ENCODE measurements at places on chromosomes 5 and 9.

DNA sequence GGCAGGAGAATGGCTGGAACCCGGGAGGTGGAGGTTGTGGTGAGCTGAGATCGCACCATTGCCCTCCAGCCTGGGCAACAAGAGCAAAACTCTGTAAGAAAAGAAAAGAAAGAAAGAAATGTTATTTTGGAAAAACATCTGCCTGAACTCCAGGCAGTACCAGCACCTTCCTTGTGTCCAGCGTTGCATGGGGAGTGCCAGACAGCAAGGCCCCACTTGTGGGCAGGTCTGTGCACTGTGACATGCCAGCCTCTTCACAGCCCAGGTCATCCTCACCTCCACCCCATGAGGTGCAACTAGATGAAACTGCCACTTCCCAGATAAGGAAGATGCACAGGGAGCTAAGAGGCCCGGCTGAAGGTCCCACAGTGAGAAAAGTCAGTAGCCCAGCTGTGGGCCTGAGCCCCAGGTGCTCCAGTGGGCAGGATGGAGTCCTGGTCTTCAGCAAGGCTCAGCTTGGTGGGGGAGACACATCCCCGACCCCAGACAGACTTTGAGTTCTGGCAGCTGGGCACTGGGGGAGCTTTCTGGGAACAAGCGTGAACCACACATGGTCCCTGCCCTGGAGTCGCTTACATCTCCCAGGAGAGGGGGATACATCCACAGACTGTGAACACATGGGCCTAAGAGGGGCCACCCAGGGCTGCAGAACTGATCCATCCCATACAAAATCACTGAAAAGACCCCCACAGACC lies 146.9 kb upstream of the IER5L start:
- no peak for ATAC-seq

DNA sequence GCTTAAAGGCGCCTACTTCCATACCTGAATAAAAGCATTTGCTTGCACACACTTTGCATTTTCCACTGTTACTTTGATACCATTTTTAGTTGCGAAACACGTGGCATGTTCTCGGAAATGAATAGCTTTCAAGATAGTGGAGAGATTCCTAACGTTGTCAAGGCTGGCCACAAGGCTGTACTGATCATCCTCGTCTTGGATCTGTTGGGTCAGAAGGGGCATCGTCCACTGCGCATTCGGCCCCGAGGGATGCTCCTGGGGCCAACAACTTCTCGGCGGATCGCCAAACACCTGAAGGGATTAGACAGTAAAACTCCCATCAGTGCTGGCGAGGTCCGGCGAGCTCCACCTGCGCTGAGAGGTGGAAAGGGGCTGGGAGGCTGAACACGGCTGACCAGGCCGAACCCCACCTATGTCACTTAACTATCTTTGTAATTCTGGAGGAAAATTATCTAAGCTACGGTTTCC lies 599 bp downstream of the RAD1 start:
- no peak for ATAC-seq

GRCh38 chr5:17249029-17249634 lies 31.7 kb downstream of the BASP1 start:
- ATAC-seq: peak; percentile 74

DNA sequence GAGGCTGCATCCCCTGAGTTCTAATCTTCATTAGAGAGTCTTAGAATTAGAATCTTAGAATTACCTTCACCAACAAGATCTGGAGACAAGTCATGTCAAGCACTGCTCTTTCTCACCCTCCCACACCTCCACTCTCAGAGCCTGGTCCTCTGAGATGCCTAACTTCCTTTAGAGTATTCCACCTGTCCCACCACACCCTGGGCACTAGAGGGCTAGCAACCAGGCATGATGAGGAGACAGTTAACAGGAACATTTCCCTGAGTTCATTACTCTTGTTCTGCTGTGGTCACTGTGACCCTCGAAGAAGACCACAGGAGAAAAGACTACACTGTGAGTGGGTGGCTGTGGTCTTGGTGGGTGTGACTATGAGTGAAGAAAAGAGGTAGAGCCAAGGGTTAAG lies 25.2 kb upstream of the MAP1B start:
- no peak for ATAC-seq

Data from gastroesophageal sphincter (tissue), 4 donors.